Fibroblast of skin of left biceps (primary cell): ENCODE measurements at places on chromosomes 4 and X.

GRCh38 chrX:97224148-97224547, 340.4 kb downstream of the RPA4 start:
- no peak for DNase-seq

DNA sequence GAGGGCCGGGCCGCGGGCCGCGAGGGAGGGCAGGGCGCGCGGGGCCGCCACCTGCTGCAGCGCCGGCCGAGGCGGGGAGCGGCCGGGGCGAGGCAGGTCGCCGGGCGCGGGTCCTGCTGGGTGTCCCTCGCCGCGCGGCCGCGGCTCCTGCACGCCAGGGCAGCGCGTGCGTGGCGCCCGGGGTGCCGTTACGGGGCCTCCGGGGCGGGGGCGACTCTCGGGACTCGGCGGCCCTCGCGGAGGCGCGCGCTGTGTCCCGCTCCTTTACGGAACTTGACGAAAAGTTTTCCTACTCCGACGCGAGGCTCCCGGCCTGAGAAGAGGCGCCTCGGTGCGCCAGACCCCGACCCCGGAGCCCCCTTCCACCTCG, 329 bp downstream of the TBC1D14 start:
- DNase-seq, result no peak

DNA sequence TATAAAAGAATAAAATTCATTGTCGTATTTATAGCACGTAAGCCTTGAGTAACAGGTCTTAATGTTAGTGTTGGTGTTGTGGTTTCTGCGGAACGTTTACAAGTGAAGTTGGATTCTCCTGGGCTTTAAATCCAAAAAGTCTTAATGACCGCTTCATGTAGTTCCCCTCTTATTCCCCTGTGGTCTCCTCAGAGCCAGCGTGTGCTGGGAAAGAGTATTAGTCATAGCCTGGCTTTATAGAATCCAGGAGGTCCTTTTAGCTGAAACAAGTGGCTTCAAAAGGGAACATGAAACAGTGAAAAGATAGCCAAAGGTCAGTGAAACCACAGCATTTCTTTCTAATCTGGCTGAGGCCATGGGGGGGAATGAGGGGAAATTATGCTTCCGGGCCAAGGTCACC, 79.1 kb downstream of the CLCN4 start:
- DNase-seq, result peak; percentile 40

DNA sequence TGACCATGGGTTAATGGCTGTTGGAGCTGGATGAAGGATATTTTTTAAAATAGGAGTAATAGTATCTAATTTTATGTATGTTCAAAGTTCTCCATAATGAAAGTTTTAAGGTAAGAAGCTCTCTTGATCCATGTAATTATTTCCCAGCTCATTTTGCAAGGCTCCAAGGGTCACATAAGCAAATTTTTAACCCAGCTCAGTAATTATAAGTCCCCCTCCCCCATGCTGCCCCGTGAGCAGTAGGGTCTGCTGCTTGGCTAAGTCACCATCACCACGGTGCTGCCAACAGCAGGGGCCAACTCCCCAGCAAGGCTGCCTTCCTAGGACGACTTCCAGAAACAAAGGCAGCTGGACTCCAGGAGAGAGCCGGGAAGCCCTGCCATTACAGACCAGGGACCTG, 340.0 kb downstream of the FBXW7 start:
- no peak for DNase-seq

- DNase-seq, result no peak
Measured at GRCh38 chr4:74934016-74934831, 1.3 kb downstream of the PARM1 start.

DNA sequence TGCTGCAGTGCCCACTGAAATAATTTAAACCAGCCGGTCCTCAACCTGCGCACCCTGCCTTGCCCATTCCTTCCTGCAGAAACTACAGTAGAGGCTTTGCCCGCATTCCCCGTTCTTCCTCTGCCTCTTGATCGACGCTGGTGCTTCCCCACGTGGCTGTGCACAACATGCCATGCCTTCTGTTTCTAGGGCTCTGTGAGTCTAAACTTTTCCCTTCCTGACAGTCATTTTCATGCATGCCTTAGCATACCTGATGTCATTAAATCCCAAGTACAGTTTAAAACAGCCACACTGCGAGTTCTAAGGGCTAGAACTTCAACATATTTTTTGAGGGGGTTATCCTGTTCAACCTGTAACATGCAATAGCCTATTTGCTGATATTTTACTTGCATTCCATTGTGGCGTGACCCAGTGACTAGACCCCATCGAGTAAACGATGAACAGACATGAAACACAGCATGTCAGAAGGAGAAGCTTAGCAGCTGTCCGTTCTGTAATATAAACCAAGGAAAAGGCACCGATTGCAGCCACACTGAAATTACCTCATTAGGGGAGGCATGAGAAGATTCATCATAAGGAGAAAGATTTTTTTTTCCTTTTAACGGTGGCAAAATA, 232.5 kb downstream of the ARHGAP10 start:
- DNase-seq, result no peak

GRCh38 chrX:3733043-3733430, 19.6 kb upstream of the PRKX start:
- DNase-seq, result no peak

DNA sequence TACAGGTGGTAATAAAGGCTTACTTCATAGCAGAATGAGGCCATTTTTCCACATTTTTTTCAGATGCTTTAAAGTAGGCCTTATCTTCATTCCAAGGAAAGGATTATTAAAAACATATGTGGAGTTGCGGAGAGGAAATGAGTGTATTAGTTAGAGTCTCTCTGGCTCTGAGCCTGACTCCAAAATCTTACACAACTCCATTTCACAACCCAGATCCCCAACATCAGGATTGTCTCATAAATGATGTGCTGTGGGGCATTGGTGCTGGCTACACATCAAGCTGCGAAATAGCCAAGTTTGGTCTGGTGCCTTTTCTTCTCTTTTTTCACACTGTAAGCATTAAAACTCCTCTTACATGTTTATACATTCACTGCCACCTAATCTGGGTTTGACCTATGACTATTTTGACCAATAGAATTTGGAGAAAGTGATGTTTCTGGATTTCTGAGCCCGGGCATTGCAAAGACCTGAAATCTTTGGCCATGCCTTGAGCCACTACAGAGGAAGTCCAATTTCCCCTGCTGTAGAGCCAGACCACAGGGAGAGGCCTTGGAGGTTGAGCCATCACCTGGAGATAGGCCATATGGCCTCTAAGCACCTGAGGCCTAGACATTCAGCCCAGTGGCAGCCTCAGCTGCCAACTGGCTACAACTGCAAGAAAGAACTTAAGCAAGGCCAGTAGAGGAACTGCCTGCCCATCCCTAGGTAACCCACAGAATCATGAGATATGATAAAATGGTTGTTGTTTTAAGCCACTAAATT, 16.7 kb upstream of the SOD3 start:
- peak; percentile 98 for DNase-seq

DNA sequence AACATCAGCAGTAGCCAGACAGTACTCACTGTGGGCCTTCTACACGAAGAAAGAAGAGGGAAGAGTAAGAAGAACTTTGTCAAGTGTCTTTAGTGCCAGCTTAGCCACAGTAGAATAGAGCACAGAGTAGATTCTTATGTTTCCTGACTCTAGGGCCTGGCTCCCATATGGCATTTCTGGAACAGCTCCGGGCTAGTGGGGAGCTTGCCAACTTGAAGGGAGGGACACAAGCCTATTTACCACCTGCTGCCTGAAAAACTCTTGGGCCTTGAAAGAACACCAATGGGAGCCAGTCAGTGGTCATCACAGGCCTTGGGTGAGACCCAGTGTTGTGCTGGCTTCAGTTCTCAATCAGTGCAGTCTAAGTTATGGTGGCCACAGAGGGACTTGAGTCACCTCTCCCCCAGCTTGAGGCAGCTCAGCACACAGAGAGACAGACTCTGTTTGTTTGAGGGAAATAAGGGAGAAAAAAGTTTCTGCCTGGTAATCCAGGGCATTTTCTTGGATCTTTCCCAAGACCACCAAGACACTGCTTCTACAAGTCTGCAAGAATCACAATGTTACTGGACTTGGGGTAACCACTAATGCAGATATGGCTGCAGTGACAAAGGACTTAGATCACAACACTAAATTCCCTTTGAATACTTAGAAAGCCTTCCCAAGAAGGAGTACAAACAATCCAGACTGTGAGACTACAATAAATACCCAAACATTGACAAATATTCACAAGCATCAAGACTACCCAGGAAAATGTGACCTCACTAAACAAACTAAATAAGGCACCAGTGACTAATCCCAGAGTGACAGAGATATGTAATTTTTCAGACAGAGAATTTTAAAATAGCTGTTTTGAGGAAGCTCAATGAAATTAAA, 261.0 kb upstream of the NDST3 start:
- no peak for DNase-seq

- no peak for DNase-seq
Measured at GRCh38 chr4:6608758-6609414, 31.6 kb upstream of the MRFAP1 start.

DNA sequence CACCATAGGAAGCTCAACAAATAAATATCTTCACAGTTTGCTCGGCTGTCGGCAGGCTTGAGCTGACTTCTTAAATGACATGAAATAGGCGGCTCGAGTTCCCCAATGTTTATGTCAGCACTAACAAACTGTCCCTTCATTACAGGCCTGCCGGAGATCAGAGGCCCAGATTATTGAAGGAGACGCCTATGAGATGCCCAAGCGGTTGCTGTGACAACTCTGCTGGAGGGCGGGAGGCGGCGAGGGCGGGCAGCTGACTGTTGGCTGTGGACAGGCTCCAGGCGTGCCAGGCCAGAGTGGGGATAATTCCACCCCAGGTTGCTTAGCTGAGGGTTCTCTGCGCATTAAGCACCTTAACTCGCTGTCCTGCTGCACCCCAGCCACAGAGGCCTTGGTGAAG, 39.2 kb upstream of the MSX1 start:
- DNase-seq, result no peak

DNA sequence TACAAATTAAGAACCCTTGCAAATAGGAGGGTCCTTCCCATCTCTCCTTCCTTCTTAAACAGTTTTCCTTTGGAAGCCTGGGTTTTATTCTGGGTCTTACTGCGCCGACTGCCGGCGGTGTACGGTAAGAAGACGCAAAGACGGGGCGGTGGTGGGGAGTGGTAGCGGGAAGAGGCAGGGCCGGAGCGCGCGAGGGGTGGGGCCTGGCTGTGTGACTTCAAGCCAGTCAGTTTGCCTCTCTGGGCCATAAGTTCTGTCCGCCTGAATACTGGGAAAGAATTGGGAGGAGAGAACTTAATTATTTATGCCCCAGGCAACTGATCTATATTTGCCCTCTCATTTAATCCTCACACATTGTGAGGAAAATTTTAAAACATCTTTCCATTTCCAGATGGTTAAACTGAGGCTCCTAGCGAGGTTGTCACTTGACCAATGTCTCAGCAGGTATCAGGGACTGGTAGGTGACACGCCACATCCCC, 726 bp upstream of the KANTR start:
- no peak for DNase-seq

GRCh38 chr4:73698217-73698616, 42.2 kb upstream of the CXCL8 start:
- DNase-seq, result no peak

- no peak for DNase-seq
Measured at GRCh38 chr4:10115271-10115796, 1.3 kb downstream of the WDR1 start.

- peak; percentile 1 for DNase-seq
Measured at GRCh38 chr4:131091896-131092295, 1995.9 kb downstream of the C4orf33 start.

DNA sequence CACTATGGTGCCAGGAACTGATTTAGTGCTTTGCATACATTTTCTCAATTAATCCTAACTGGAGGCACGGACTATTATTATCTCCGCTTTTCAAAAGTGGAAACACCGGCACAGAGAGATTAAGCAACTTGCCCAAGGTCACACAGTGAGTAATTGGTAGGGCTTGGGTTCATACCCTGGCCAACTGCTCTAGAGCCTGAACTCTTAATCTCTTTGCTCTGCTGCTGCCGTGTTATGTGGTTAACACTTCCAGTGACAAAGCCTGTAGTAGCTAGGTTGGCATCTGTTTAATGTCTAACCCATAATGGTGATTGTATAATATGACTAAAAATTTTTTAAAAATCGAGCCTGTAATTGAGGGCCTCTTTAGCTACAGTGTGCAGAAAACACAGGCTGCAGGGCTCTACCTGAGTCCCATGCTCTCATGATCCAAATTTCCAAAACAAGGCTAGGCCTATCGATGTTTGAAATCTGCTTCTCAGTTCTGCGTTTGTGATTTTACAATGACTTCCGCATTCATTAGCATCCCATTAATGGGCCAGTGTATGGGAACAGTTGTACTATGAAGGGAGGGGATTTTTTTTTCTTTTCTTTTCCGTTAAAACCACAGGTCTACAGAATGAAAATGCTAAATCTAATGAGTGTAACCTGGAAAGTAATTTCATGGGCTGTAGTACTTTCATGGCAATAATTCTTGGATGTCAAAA, 219.3 kb upstream of the JADE1 start:
- DNase-seq, result no peak

DNA sequence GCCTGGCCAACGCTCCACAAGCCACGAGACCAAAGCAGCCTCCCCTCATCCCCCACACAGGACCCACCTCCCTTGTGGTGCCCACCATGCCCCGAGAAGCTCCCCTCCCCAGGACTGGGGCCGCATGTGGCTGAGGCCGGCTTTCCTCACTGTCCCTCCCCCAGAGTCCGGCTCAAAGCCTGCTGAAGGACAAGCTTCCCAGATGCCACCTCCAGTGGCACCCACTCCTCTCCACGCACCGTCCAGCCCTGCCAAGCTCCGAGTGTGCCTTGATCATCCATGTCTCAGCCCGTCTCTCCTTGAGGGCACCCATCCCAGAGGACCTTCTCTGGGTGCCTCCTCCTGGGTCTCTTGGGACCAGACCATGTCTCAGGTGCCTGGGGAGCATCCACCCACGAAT, 58.8 kb upstream of the MXD4 start:
- no peak for DNase-seq

- peak; percentile 26 for DNase-seq
Measured at GRCh38 chrX:125203737-125204578, 115.7 kb upstream of the TEX13C start.

DNA sequence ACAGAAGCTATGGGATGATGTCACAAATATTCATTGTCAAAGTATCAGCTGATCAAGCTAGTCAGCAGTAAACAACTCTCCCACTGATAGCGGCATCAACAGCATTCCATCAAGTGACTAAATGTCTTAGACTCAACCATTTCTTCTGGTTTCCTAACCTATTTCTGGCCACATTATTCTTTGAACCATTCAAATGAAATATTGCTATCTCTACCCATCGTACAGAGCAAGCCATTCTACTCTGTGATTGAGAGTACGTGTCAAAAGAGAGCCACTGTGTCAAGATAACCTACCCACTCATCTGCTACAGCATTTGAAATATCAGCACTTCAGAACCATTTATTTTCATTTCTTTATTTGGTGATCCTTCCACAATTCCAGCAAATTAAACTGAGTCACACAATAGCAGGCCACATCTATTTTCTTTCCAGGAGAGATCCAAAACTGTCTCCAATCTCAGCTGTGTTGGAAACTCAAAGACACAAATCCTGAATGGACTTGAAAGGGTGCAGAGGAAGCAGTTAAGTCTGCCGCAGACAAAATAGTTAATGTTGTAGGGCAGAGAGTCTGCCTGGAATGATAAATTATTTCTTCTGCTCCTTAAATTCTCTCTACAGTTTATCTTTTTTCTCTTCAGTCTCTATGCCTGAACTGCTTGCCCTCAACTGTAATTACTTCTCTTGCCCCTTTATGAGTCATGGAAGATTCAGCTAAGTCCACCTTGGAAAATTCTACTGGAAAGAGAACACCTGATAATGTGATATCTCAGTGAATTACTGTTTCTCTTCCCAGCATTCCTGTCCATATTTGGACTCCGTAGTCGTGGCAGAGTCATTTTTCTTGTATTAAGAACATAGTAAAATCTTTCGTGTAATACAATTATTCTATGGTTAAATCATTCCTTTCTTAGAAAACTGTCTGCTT, 364.8 kb downstream of the PDGFC start:
- no peak for DNase-seq

GRCh38 chrX:53362449-53362848, 60.0 kb downstream of the SMC1A start:
- no peak for DNase-seq
